CD4-positive, alpha-beta memory T cell (primary cell): ENCODE measurements at places on chromosomes 11 and 22.

- H3K4me3 ChIP-seq, result no peak overlapping the region
- no peak for DNase-seq
These were observed 23.5 kb downstream of the MUC6 start for GRCh38 chr11:1012740-1013630.

DNA sequence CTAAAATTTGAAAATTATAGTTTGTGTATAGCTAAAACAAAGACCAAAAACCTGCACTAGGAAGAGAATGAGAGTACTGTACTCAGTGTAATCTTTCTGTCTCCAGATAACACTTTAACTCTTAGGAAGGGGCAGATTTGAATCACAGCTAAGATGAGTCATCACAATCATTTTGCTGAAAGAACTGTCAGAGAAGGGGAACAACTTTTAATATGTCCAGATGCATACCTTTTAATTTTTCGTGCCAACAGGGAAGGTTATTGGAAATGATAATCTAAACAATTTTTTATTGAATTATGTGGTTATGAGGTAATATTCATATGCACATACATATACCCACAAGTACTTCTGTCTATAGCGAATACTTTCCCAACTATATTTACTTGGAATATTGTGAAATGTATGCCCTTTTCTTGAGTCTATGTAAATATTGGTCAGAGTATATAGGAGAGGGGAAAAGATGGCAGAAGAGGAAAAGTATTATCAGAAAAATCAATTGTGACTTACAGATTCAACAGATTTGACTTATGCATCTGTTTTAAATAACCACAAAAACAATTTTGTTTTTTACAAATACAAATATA is 51.1 kb upstream of the MUC15 start:
- H3K4me1 ChIP-seq, result no peaks in the 10 kb centered on the region
- DNase-seq, result no peak
- H3K36me3 ChIP-seq, result no peaks in the 10 kb centered on the region
- H3K27me3 ChIP-seq, result no peaks in the 10 kb centered on the region
- no peak overlapping the region for H3K4me3 ChIP-seq
- no peak overlapping the region for H3K27ac ChIP-seq

DNA sequence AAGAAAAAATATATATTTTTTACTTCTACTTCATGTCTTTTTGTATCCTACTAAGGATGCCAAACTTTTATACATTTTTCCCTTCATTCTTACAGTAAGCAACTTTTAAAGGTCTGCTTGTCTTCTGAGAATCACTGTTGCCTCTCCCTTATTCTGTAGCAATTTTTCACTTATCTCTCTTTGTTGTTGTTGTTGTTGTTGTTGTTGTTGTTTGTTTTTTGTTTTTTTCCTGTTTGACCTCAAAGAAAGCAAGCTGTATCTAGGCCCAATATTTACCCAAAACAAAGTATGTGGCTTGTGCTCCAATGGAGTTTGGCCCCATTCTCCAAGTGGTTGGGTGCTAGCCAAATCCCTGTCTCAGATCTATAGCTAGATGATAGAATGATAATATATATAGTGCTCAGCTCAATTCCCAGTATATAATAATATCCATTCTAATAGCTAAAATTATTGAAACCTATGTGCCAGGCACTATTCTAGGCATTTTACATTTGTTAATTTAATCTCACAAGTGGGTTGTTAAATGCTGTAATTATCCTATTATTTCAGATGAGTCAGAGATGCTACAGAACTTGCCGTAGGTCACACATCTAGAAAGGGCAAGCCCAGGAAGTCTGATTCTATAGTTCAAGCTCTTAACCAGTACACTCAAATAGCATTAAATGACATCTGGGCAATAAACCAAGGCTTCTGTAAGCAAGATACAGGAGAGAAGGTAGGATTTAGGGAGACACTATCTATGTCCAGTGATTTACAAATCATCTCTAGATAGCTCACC is 205.1 kb upstream of the PITPNB start:
- no peak overlapping the region for H3K4me3 ChIP-seq
- DNase-seq, result no peak
- H3K4me1 ChIP-seq, result no peaks in the 10 kb centered on the region
- no peaks in the 10 kb centered on the region for H3K27me3 ChIP-seq
- no peaks in the 10 kb centered on the region for H3K36me3 ChIP-seq

DNA sequence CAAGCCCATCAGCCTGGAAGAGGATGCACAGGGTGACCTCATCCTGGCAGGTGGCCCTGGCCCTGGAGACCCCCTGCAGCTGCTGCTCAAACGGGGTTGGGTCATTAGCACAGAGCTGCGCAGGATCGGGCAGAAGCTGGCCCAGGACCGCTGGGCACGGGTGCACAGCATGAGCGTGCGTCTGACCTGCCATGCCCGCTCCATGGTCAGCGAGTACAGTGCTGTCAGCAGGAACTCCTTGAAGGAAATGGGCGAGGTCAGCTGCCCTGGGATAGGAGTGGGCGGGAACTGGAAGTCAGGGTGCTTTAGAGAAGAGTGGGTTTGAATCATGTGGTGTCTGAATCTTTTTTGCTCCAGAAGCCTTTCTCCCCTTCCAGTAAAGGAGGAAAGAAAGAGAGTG is 61.1 kb downstream of the INSC start:
- H3K27ac ChIP-seq, result no peak overlapping the region
- no peaks in the 10 kb centered on the region for H3K36me3 ChIP-seq
- no peaks in the 10 kb centered on the region for H3K27me3 ChIP-seq
- no peak overlapping the region for H3K4me3 ChIP-seq
- H3K4me1 ChIP-seq, result no peaks in the 10 kb centered on the region
- no peak for DNase-seq

- DNase-seq, result no peak
- no peak overlapping the region for H3K27ac ChIP-seq
- H3K4me3 ChIP-seq, result no peak overlapping the region
- H3K27me3 ChIP-seq, result peaks cover 3% of the 10 kb centered on the region
These were observed 2.0 kb downstream of the GNAZ start for GRCh38 chr22:23072077-23072910.

GRCh38 chr11:44725016-44725685 is 1.6 kb upstream of the TSPAN18 start:
- H3K4me1 ChIP-seq, result peaks cover 37% of the 10 kb centered on the region
- no peaks in the 10 kb centered on the region for H3K27me3 ChIP-seq
- H3K4me3 ChIP-seq, result no peak overlapping the region
- no peaks in the 10 kb centered on the region for H3K36me3 ChIP-seq

GRCh38 chr11:17098658-17099057 is 21.2 kb upstream of the RPS13 start:
- no peak overlapping the region for H3K4me3 ChIP-seq
- H3K4me1 ChIP-seq, result no peaks in the 10 kb centered on the region
- H3K36me3 ChIP-seq, result peaks cover 17% of the 10 kb centered on the region

- no peaks in the 10 kb centered on the region for H3K27me3 ChIP-seq
- H3K4me1 ChIP-seq, result peaks cover 46% of the 10 kb centered on the region
These were observed 11.8 kb downstream of the LTBP3 start for GRCh38 chr11:65546217-65546958.
